Effector CD8-positive, alpha-beta T cell (primary cell): ENCODE measurements at places on chromosomes 6 and 20.

DNA sequence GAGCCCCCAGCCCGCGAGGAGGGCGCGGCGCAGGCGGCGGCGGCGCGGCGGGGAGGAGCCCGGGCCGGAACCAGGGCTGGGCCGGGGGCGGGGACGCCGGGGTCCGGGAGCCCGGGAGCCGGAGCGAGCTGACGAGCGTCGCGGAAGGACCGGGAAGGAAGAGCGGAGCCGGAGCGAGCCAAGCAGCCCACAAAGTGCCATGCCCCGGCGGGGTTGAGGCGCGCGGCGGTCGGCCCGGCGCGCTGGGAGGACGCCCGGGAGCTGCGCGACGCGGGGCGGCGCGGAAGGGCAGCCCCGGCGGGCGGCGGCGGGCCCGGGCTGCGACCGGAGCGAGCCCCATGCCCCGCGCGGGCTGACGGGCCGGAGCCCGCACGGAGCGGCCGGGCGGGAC lies 289 bp downstream of the FOXP4 start:
- peak; percentile 36 for DNase-seq

- no peak for DNase-seq
Observed at GRCh38 chr6:139364302-139364981, 10.0 kb downstream of the CITED2 start.

DNA sequence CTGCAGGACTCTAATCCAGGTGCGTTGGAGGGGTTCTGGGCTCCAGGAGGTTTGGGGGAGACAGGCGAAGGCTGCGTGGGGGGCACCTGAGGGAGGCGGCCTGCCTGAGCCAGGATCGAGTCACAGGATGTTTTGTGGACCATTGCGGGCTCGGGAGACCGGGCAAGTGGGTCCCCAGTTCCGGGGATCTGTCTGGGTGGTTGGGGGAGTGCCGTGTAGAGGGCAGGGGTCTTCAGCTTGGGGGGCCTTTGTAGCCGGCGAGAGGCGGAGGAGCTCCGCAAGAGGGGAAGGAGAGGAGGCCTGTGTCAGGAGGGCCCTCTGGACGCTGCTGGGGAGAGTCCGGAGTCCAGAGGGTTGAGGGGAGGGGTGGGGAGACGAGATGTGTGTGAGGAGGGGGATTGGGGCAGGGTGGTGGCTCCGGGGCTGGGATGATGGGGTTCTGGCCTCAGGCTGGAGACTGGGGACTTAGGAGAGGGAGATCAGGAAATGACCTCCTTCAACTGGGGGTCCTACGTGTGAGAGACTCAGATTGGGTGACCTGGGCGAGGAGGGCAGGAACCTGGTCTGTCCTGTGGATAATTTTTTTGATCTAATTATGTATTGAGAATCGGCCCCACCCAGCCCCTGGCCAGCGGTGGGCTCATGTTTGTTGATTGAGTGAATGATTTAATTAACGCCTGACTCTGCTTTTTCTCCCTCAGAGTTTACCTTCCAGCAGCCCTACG lies 505 bp downstream of the SNAI1 start:
- no peak for DNase-seq

DNA sequence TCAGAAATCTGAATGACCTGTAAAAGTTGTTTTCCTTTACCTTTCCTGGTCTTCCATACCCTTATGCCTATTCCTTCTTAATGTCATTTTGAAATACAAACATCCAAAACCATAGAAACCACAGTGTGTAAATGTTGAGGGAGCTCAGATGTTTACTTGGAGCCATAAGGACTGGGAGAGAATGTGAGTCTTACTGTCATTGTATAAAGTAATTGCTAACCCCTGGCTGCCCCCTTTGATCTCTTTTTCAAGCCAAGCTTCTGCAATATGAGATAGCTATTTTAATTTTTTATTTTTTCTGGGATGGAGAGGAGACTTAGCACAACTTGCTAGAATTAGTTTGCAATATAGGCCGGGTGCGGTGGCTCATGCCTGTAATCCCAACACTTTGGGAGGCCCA lies 124.4 kb upstream of the AKIRIN2 start:
- no peak for DNase-seq

- DNase-seq: no peak
Observed at GRCh38 chr6:89251170-89251569, 34.0 kb upstream of the GABRR1 start.

GRCh38 chr6:340186-340955 lies 48.1 kb downstream of the DUSP22 start:
- no peak for DNase-seq

DNA sequence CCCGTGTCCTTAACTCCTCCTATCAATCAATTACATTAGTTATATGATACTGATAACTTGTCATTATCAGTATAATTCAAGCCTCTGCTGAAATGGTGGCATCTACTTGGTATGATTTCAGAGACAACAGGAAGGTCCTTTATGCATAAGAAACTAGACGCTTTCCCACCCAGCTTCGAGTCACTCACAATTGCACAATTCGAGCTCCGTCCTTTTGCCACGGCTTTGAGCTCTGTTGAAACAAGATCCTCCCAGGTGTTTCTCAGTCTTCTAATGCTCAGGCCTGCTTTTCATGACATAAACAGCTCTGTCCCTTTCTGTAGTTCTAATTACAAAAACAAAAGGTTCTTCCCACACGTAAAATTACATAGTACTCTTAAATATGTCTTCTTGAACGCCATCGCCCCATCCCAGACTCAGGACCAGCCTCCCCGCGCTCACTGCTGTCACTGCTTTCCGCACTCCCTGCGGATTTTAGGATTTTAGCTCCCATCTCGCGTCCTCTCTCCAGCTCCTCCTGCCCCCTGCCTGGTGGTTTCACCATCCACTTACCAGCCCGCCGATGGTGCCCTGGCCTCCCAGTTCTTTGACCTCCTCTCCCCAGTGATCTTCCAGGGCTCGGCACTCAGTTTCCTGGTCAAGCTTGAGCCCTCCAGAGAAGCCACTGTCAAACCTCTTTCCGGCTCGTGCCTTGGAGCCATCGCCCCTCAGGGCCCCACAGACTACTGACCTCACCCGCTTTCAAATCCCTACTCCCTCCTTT lies 23.2 kb upstream of the PNPLA1 start:
- no peak for DNase-seq

DNA sequence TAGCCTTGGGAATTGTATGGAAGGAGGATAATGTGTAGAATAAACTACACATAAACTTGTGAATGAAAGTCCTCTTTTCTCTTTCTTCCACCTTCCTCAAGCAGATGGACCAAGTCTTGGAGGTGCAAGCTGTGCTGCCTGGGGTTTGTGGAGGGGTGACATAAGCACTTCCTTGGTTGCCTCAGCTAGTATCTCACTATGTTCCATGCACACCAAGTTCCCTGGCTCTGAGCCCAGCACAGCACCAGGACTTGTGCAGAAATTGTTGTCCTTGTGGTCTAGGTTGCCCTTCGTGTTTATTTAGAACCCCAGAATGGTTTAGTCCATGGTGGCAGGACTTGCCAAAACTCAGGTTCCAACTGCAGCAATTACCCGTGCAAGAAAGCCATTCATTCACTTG lies 110.3 kb downstream of the MEI4 start:
- no peak for DNase-seq

DNA sequence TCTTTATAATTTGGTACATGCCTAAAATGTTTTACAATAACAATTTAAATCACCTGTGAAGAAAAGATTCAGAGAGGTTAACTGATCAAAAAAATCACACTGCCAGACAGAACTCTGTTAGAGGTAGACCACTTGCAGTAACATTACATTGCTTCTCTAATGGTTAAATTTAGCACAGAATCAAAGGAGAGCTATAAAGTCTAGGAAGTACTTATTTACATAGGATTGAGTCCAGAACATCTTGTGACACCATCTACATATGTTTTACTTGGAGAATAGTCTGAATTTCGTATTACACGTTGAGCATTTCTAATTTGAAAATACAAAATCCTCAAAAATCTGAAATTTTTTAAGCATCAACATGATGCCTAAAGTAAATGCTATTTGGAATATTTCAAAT lies 17.2 kb upstream of the TBC1D20 start:
- DNase-seq: no peak

DNA sequence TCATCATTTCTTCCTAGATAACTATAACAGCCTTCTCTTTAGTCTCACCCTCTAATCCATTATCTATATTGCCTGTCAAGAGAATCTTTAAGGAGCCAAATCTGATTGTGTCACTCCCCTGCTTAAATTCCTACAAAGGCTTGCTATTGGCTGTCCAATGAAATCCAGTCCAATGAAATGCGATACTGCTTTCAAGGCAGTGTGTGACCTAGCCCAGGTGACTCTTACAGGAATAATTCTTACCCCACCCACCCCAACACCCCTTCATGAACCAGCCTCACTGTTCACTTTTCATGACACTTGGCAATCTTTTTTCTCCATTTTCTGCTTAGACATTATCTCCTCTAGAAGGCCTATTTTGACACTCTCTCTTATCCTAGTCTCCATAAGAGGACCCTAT lies 163.3 kb upstream of the MARCKS start:
- no peak for DNase-seq

- no peak for DNase-seq
Observed at GRCh38 chr20:40991181-40991889, 37.3 kb upstream of the TOP1 start.

DNA sequence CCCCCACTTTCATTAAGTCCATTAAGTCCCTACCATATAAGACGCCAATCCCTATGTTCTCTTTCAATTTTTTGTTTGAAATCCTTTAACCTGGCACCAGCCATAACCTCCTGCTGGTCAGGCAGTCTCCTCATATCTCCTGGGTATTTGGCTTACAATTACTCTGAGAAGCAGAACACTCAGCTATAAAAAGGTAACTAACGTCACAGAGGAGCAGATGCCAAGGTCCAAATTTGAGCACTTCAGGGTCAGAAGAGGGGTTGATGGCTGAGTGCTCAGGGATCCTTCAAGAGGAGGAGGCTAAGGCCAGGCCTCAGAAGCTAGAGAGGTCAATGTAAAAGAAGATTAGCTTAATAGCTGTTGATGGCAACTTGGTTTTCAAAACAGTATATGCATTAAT lies 22.3 kb upstream of the RCAN2 start:
- DNase-seq: no peak

- no peak for DNase-seq
Observed at GRCh38 chr6:100627911-100628758, 163.4 kb upstream of the SIM1 start.

GRCh38 chr6:20875369-20875963 lies 341.2 kb downstream of the CDKAL1 start:
- no peak for DNase-seq

- DNase-seq: no peak
Observed at GRCh38 chr6:105045526-105045925, 88.6 kb downstream of the LIN28B start.

DNA sequence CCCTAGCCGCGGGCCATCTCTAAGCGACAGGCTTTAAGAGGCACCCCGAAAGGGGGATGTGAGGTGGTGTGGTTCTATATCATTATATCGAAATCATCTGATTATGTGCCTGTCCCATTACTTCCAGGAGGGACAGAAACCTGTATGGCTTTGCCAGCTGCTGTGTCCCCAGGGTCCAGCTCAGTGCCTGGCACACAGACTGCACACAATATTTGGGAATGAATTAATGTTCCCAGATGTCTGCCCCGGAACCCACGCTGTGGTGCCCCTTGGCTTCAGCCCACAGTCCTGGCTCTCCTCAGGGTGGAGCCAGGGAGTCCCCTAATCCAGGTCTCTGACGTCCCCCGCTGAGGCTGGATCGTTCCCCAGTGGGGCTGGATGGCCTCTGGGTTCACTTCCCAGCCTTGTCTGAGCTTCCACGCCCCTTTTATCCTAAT lies 8.9 kb upstream of the AHCY start:
- no peak for DNase-seq

DNA sequence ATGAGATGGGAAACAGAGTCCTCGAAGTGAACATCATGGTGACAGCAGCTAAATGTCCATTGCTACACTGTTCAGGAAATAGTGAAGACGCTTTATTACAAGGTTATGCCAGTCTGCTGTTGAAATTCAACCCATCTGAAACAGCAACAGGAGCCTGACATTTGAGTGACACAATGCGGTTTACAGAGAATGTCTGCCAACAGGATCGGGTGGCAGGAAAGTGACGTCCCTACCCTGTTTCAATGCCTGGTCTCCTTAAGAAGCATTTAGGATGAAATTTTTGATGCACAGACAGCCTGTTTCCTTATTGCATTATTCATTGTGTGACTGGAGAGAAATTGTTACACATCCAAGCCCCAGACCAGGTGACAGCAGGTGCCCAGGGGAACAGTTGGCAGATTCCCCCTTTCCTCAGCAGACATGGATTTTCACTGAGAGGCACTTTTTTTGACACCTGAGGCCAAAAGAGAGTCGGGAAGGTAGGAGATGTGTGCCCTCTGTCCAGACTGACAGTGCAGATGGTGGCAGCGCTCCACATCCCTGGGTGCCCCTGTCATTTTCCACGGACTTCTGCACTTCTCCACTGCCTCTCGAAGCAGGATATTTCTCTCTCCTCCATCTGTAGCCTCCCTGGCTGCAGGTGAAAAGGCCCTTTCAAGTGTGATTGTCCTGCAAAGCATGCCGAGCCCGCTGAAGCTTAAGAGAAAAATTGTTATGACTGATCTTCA lies 87.9 kb downstream of the BFSP1 start:
- no peak for DNase-seq

DNA sequence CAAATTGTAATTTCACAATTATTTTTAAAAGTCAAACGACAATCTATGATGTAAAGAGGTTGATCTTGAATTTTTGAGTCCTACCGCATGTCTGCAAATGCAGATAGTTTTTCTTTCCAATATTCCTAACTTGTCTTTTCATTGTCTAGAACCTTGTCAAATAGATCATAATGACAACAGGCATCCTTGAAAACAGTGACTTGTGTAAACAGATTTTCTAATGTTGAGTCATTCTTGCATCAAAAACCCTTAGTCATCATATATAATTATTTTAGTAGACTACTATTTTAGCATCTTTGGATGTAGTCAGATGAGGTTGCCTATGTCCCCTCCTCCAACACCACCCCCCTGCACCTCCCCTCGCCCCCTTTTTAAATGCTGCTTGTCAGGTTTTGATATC lies 43.8 kb downstream of the BMP6 start:
- DNase-seq: no peak

DNA sequence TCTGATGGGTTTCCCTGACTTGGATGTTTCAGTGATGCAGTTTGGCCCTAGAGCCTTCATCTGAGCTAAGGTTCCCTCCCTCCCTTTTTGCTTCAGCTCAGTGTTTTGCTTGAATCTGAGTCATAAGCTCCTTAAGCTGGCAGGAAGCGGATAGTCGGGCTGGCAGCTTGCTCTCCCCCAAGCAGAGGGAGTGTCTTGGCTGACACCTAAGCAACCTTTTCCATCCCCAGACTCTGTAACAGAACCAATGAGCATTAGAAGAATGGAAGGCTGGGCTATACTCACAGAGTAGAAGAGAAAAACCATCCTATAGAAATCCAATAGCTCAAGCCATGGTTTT lies 98.3 kb downstream of the HAO1 start:
- DNase-seq: no peak

GRCh38 chr6:142376800-142377496 lies 75.1 kb downstream of the ADGRG6 start:
- no peak for DNase-seq
